ENCODE measurements at places on chromosomes 3 and 15.

DNA sequence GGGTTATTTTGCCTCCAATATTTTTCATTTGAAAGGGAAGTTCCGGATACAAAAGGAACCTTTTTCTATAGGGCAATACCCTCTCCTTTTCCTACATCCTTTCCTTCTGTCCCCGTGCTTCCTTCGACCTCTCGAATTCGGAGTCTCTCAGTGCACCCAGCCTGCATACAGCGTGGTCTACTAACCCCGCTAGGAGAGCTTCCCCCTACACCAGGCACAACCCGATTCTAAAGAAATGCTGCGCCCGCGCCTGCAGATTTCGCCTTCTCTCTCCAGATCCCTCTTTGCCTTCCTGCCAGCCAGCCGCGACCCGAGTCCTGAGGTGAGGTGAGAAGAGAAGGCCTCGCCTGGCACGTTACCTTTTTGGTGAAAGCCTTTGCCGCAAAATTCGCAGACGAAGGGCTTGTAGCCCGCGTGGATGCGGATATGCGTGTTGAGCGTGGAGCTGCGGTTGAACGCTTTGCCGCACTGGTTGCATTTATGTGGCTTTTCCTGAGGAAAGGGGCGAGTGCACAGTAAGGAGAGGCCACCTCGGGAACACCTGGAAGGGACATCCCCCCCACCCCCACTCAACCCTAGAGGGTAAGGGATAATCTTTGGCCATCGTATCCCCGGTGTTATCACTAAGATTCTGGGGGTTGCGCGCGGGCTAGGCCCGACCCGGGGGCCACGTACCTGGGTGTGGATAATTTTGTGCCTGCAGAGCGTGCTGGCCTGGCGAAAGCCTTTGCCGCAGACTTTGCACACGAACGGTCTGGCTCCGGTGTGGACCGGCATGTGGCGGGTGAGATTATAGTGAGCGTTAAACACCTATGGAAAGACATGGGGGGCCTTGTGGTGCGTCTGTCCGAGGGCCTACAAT, 2.3 kb downstream of the FEZF2 start:
- DNase-seq = no peak

GRCh38 chr3:10841100-10841499, 25.1 kb downstream of the SLC6A11 start:
- no peak for DNase-seq

GRCh38 chr3:45318689-45319088, 69.7 kb upstream of the LARS2 start:
- no peak for DNase-seq

DNA sequence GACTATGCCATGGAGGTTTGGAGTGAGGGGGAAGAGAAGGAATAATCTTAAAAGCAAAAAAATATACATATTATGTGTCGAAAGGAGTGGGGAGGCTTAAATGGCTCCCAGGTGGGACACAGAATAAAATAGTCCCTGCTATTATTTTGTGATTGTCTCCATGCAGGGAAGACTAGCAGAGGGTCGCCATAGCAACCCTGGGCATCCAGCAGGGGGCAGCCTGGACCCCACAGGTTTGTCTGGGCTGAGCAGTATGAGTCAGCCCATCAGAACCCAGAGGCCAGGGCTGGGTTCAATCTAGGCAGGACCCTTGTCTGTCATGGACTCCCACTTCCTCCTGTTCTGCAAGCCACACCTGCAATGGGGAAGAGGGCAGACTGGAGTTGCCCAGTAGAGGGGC, 17.6 kb upstream of the LINGO1 start:
- peak; percentile 42 for DNase-seq

DNA sequence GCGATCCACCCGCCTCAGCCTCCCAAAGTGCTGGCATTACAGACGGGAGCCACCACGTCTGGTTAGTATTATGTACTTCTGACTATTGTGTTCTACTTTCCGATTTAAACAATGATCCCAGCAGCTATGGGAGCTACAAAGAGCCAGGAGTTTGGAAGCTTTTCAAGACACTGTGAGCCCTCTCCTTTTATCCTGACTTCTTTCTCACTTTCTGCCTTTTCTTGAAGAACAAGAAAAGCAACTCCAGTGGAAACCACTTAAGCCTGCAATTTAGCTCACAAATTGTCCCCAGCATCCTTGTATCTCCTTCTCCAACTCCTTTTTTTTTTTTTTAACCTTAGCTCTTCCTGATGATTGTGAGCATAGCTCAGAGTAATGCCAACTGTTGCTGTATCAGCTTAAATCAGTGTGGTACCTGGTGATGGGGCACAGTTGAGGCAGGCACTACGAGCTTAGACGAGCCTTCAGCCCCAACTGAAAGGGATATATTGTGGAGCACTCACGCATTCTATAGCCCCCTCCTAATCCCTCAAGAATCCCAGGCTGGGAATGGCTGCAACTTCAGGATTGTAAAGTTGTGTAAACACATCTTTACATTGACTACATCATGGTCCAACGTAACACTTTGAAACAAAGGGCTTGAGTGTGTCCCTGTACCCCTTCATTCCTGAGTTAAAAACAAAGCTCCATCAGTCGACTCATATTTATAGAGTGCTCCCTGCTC, 677.0 kb downstream of the FHIT start:
- DNase-seq = no peak

GRCh38 chr3:160193644-160194192, 31.5 kb upstream of the C3orf80 start:
- no peak for DNase-seq

DNA sequence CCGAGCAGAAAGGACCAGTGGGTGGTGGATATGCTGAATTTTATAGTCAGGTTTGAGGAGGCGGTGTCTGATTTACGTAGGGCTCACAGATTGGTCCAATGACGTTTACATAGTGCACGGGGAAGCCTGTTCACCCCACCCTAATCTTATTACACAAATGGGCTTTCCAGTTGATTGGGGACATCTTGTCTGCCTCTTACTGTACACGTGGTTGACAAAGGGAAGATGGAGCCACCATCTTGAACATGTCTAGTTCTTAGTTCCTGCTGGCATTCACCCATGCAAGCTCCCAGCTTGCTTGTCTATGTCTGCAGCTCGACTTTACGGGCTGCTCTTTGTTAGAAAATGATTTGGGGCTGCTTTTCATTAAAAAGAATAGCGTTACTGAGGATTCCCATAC, 332.0 kb upstream of the SLCO3A1 start:
- no peak for DNase-seq

GRCh38 chr3:10319251-10319650, 1.7 kb downstream of the SEC13 start:
- DNase-seq = no peak

DNA sequence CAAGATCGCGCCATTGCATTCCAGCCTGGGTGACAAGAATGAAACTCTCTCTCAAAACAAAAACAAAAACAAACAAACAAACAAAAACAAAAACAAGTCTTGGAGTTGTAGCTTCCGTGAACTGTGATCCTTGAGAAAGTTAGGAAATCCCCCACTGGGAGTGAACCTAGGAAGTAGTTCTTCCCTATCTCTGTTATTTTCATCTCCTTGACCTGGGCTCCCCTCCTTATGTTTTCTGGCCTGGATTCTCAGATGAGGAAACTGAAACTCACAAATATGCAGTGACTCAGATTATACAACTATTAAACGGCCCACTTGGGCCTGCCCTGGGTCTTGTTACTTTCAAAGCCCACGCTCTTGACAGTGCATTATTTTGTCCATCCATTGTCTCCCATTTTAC, 29.7 kb downstream of the SAXO2 start:
- no peak for DNase-seq

DNA sequence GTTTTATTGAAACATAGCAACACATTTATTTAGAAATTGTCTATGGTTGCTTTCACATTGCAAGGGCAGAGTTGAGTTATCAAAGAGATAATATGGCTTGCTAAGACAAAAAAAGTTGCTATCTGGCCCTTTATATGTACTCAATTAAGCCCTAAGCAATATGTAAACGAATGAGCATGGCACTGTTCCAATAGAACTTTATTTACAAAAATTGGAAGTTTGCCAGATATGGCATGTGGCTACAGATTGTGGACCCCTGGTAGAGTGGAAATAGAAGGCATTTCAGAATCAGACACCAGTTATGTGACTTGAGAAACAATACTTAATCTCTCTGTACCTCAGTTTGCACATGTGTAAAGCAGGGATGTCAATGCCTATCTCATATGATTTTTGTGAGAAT, 515.6 kb upstream of the SGO1 start:
- no peak for DNase-seq

GRCh38 chr15:65980824-65981456, 111.6 kb downstream of the RAB11A start:
- DNase-seq = peak; percentile 59

- no peak for DNase-seq
Measured at GRCh38 chr15:35966781-35967180, 420.8 kb upstream of the DPH6 start.

DNA sequence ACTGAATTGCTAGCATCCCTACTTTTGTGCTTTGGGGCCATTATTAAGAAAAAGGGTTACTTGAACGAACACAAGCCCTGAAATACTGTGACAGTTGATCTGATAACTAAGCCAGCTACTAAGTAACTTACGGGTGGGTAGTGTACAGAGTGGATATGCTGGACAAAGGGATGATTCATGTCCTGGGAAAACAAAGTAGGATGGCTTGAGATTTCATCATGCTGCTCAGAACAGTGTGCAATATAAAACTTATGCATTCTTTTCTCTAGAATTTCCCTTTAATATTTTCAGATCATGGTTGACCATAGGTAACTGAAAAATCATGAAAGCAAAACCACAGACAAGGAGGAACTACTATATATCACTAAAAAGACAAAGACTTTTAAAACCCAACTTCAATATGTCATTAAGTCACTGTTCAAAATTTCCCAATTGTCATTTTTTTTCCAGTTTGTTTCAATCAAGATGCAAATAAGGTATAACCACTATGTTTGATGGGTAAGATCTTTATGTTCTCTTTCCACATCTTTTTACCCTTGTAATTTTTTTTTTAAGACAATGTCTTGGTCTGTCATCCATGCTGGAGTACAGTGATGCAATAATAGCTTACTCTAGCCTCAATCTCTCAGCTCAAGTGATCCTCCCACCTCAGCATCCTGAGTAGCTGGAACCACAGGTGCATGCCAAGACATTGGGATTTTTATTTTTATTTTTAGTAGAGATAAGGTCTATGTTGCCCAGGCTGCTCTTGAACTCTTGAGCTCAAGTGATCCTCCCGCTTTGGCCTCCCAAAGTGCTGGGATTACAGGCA, 67.7 kb downstream of the IFT80 start:
- no peak for DNase-seq

GRCh38 chr15:97316362-97316761, 644.1 kb upstream of the ARRDC4 start:
- no peak for DNase-seq

GRCh38 chr15:49721621-49722020, 100.8 kb downstream of the DTWD1 start:
- no peak for DNase-seq

- DNase-seq = no peak
Measured at GRCh38 chr15:91928675-91929074, 75.2 kb downstream of the SLCO3A1 start.

DNA sequence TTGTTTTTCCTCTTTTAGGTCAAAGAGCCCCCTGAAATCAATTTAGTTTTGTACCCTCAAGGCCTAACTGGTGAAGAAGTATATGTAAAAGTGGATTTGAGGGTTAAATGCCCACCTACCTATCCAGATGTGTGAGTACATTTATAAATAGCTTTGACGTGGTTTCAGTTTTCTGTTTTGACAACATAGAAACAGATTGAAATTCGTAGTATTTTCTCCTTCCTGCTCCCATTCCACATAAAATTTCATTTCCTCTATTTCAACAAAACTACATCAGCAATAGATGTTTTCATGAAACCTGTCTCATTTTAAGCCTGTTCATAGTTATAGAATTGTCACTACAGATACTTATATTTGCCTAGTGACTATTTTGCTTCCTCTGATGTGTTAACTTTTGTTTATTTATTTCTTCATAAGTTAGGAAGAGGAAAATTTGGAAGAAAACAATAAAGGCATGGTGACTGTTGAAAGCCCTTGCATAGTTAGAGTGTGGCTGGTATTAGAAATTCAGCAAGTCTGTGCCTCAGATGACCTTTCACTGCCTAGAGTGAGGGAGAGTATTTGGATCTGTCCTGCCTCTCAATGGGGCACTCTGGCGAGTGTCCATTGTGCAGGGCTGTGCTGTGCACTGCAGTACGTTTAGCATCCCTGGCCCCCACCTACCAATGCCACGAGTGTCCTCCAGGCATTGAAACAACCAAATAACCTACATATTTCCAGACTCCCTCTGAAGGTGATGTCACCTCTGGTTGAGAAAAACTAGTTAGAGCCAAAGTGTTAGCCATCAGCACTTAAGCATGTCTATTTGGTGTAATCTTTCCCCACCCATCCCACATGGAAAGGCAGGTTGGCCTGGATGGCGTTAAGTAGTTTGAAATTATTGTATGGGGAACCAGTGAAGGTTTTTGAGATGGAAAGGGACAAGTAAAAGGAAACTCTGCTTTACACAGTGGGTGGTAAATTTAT, 5.9 kb downstream of the EIF2AK4 start:
- DNase-seq = no peak

- peak; percentile 41 for DNase-seq
Measured at GRCh38 chr3:157156837-157157635, 2.9 kb downstream of the CCNL1 start.

GRCh38 chr3:189277711-189278110, 105.9 kb downstream of the TPRG1 start:
- no peak for DNase-seq

- no peak for DNase-seq
Measured at GRCh38 chr3:152375546-152375945, 106.8 kb downstream of the MBNL1 start.

DNA sequence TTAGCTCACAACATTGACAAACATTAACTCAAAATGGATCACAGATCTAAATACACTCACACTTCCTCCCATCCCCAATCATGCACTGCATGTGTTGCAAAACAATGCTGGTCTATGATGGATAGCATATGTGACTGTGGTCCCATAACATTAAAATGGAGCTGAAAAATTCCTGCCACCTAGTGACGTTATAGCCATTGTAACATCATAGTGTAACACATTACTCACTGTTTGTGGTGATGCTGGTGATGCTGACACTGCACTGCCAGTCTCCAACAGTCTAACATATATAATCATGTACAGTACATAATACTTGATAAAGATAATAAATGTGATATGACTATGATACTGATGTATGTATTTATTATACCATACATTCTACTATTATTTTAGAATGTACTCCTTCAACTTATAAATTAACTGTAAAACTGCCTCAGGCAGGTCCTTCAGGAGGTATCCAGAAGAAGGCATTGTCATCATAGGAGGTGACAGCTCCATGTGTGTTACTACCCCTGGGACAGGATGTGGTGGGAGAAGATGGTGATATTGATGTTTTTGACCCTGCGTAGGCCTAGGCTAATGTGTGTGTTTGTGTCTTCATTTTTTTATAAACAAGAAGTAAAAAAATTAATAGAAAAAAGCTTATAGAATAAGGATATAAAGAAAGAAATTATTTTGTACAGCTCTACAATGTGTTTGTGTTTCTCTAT, 41.3 kb downstream of the TXNRD3 start:
- DNase-seq = no peak

All from hematopoietic multipotent progenitor cell treated with erythropoietin and hydrocortisone succinate and interleukin-3 and kit ligand, for 8 days (in vitro differentiated cells).